ENCODE measurements at places on chromosomes 6 and 20.

DNA sequence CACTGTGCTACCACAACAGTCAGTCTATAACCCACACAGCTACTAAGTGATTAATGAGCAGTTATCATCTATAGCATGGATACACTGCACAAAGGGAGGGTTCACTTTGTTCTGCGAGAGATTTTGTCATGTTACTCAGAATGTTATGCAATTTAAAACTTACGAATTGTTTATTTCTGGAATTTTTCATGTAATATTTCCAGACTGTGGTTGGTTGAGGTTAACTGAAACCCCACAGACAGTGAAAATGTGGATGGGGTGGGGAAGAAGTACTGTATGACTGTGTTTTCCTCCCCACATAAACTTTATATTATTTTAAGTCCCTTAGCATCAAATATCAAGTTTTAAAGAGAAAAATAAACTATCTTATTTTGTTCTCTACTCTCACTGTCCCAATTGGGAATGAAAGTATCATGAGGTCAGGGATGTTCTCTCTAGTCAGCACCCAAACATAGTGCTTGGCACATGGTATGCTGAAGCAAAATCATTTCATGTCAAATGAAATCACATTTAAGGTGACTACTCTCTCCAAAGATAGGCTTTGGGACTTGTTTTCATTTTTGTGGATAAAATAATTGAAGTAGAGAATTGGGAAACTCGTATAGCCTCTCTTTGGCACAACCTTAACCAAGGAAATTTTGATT lies 25.4 kb downstream of the DOP1A start:
- peak; percentile 64 for DNase-seq

DNA sequence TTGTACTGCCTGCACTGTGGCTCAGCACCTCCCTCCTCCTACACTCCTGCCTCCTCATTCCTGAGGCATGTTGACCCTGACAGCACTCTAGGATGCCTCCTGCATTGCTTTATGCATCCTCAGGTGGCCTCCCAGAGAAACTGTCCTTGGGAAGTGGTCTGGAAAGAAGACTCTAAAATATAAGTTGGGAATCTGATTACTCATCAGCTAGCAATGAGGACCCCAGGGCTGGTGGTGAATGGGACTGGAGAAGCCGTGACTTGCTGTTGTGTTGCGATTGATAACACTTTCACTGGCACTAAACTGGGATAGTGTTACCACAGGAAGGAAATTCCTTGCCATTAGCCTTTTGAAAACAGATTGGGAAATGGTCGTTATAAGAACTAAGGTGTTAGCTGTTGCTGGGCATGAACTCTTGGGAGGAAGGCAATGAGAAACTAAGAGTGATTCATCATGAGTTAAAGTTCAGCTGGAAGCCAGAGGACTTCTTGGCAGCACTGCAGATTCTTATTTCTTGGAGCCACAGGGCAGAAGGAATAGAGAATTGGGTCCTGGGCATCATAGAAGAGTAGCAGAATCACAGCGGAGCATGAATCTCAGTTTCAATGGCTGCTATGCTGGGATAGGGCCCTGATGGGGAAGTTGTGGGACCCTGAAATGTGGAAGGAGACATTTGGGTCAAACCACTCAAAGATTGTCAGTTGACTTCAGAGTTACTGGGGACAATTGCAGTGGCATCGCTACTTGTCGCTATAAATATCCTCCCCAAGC lies 10.1 kb upstream of the SIRPD start:
- DNase-seq, result peak; percentile 66

GRCh38 chr6:46281110-46281509 lies 110.3 kb upstream of the ENPP5 start:
- DNase-seq, result no peak

- DNase-seq, result no peak
Observed at GRCh38 chr6:46265373-46265772, 94.6 kb upstream of the ENPP5 start.

- DNase-seq, result no peak
Observed at GRCh38 chr6:149221774-149222070, 95.8 kb upstream of the TAB2 start.

- no peak for DNase-seq
Observed at GRCh38 chr6:55379895-55380294, 52.6 kb downstream of the GFRAL start.

GRCh38 chr6:80364149-80364548 lies 257.7 kb downstream of the BCKDHB start:
- no peak for DNase-seq

- no peak for DNase-seq
Observed at GRCh38 chr20:4256874-4257273, 241.5 kb upstream of the RNF24 start.

DNA sequence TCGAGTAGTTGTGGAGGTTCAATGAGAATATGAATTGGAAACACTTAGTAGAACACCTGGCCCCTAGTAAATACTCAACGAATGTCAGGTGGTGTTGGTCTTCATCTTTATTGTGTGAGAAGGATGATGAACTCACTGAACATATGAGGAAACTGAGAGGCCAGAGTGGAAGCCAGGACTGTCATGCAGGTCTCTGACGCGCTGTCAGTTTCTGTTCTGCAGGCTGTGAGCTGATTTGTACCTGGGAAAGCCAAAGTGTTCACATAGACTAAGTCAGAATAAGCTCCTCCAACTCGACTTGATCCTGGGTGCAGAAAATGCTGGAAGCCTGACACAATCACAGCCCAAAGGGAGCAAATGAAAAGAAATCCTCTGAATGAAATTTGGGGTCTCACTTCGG lies 222.2 kb downstream of the LY86 start:
- DNase-seq, result no peak

GRCh38 chr20:13883425-13883824 lies 98.6 kb downstream of the NDUFAF5 start:
- DNase-seq, result no peak

DNA sequence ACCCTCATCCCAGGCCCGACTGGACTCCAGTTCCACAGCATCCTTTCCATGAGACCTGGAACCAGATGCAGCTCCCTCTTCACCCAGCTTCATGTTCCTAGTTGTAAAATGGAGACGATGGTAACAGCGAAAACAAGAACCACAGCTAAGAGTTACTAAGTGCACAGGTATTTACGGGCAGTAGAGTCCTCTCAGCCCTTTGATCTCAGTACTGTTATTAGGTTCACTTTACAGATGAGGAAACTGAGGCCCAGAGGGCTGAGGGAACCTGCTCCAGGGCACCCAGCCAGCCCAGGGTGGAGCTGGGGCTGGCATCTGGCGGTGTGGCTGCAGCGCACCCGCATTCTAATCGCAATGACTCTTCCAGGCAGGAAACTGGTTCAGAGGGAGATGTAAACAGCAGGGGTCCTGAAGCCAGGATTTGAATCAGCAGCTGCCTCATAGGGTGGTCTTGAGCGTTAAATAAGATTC lies 858 bp downstream of the BCAS1 start:
- no peak for DNase-seq

DNA sequence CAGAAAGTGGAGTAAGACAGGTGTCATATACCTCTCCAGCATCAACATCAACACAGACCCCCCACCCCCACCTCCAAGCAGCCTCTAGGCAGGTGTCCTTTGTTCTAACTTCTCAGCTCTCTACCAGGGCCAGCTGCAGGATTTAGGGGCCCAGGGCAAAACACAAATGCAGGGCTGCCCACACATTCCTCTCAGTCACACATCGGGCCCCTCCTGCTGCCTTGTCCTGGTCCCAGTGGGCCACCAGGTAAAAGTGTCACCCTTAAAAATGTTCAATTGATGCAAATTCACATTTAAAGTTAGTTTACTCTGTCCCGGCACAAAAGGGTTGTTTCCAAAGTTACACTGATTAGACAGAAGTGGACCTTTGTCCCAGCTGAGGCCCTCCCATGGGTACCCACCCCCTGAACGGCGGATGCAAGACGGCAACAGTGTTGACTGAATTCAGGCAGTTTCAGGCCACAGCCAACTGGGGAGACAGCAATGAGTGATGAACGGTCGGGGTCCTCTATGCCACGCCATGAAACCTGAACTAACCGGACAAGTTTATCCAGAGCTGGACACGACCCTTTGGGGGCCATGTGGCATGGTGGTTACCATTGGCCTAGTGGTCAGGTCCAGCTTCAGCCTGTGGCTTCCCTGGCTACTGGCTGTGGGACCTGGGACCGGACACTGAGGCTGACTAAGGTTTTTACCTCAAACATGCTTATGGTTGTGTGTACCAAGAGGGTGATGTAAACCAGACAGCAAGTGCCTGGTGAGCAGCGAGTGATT lies 52.2 kb upstream of the UNC93A start:
- no peak for DNase-seq

- no peak for DNase-seq
Observed at GRCh38 chr6:44016131-44016870, 111.0 kb downstream of the MRPL14 start.

DNA sequence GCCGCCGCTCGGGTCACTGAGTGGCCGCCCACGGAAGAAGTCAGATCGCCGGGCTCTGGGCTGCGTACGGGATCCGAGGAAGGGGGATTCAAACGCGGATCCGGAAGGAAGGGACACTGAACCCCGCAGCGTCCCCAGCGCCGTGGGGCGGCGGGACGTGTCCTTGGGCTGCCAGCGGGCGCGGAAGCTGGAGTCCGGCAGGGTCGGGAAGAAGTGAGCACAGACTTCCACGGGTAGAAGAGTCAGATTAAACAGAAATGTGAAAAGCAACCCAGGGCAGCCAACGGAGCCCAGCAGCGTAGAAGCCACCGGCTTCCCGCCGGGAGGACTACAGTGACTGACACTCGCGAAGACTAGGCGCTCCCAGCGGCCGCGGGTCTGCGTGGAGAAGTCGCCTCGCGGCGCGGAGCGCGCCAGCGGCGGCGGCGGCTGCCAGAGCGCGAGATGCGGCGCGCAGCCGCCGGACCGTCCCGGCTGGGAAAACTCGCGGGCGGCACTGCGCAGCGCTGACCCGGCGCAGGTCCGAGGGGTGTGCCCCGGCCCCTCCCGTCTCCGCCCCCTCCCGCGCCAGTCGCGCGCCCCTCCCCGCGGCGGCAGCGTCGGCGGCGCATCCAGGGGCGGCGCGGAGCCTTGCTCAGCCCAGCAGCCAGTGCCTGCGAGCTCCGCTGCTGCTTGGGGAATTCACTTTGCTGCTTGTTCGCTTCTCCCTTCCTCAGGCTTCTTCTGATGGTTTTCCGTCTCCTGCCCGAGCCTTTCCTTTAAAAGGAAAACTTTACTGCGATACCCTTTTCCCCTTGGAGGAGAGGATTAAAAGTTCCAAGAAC lies at the start of gene SAMD5:
Gene SAMD5 (plus strand): TSS at position 649 of the 824 bp plus-strand sequence. CDS start 239 bp downstream, outside the sequence.
- peak; percentile 8 for DNase-seq

GRCh38 chr6:156154896-156155295 lies 622.3 kb upstream of the ARID1B start:
- no peak for DNase-seq

GRCh38 chr20:47809161-47809960 lies 24.1 kb upstream of the SULF2 start:
- DNase-seq, result no peak

- DNase-seq, result no peak
Observed at GRCh38 chr6:169738976-169739529, 12.3 kb downstream of the DYNLT2 start.

- DNase-seq, result no peak
Observed at GRCh38 chr6:96909811-96910210, 12.1 kb upstream of the NDUFAF4 start.

DNA sequence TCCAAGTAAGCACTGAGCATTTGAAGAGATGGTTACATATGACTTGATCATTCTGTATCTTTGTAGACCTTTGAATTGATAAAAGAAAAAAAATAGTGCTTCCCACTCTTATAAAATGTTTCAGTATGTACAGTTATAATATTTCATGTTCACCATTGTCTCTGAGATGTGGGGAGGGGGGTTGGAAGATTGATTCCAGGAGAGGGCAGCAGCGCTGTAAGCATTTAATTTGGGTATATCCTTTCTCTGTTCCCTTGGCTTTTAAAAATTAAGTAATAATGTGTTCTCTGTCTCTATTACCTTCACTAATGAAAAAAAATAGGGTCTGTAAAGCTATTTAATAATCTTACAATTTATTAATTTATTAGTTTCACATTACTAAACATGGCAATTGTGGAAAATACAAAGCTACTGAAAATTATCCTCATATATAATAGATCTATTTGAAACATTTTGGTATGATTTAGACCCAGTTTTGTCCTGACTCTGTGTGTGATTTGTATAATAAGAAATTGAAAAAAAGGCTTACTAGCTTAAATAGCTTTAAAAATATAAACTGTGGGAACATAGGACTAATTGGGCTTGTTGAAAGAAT lies 341.2 kb downstream of the CDKAL1 start:
- DNase-seq, result peak; percentile 24

DNA sequence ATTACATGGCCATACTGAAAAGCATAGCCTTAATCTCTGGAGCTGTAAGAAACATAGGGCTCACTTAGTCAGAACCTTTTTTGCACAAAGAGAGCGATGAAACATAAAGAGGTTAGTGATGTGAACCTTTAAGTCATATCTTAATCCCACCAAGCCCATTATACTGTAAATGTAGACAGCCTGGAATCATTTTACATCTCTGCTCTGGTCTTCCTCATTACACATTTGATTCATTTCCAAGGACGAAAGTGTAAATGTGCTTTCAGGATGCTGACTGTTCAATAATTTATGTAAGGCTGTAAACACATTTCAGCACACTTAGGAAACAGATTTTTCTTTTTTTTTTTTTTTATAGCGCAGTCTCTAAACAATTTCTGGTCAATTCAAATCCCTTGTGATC lies 131.3 kb upstream of the B3GAT2 start:
- no peak for DNase-seq
